Activated CD8-positive, alpha-beta memory T cell treated with anti-CD3 and anti-CD28 coated beads, Interleukin-2, amount 10 ng/mL, durations not matched to agents 7 days and 5 days (primary cell): ENCODE measurements at places on chromosomes 2 and 18.

GRCh38 chr2:195513119-195513518 is 143.9 kb upstream of the SLC39A10 start:
- no peaks in the 10 kb centered on the region for H3K27me3 ChIP-seq
- no peak overlapping the region for H3K27ac ChIP-seq
- peaks cover 6% of the 10 kb centered on the region for H3K4me1 ChIP-seq
- no peak for DNase-seq

DNA sequence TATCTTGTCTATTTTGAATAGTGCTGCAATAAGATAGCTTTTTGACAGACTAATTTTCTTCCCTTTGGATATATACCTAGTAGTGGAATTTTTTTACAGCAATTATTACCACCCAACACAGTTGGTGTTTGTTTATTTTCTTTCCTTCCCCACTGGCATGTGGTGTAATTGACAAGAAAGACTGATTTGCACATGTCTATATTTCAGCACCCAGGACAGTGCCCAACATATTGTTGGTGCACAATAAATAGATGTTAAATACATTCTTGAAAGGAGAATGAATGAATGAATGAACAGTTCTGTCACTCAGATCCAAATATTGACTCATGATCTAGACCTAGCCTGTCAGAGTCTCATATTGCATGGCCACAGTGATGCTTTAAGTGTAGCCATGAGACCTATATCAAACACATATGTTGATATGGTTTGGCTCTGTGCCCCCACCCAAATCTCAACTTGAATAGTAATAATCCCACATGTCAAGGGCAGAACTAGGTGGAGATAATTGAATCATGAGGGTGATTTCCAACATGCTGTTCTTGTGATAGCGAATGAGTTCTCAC is 538.2 kb downstream of the NYAP2 start:
- no peaks in the 10 kb centered on the region for H3K4me1 ChIP-seq
- no peaks in the 10 kb centered on the region for H3K36me3 ChIP-seq
- no peak for DNase-seq
- H3K27me3 ChIP-seq = no peaks in the 10 kb centered on the region
- no peak overlapping the region for H3K4me3 ChIP-seq
- H3K27ac ChIP-seq = no peak overlapping the region

DNA sequence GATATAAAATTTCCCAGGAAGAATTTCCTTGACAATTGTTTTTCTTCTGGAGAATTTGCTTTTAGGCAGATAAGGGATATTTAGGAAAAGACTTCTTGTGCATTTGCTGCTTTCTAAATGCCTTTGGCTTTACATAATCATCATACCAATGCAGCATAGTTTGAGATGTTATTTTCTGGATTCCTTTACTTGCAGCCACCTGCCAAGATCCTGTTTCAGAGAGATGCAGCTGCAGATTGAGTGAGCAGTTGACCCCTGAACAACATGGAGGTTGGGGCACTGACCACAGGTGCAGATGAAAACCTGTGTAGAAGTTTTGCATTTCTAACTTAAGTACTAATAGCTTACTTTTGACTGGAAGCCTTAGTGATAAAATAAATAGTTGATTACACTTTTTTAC is 257.9 kb downstream of the RPIA start:
- H3K4me3 ChIP-seq = no peak overlapping the region
- H3K27me3 ChIP-seq = peaks cover 16% of the 10 kb centered on the region
- H3K27ac ChIP-seq = no peak overlapping the region
- DNase-seq = no peak
- no peaks in the 10 kb centered on the region for H3K36me3 ChIP-seq

- H3K27ac ChIP-seq = no peak overlapping the region
- DNase-seq = no peak
- H3K27me3 ChIP-seq = no peaks in the 10 kb centered on the region
- H3K36me3 ChIP-seq = no peaks in the 10 kb centered on the region
- no peaks in the 10 kb centered on the region for H3K4me1 ChIP-seq
These were observed 141.7 kb upstream of the GPC1 start for GRCh38 chr2:240293557-240294461.

GRCh38 chr18:63376538-63376937 is 9.5 kb upstream of the KDSR start:
- no peaks in the 10 kb centered on the region for H3K27me3 ChIP-seq
- DNase-seq = no peak
- H3K36me3 ChIP-seq = peaks cover 6% of the 10 kb centered on the region
- no peak overlapping the region for H3K4me3 ChIP-seq
- H3K27ac ChIP-seq = no peak overlapping the region
- H3K4me1 ChIP-seq = peaks cover 31% of the 10 kb centered on the region
